ENCODE measurements at places on chromosomes 1 and 21.

DNA sequence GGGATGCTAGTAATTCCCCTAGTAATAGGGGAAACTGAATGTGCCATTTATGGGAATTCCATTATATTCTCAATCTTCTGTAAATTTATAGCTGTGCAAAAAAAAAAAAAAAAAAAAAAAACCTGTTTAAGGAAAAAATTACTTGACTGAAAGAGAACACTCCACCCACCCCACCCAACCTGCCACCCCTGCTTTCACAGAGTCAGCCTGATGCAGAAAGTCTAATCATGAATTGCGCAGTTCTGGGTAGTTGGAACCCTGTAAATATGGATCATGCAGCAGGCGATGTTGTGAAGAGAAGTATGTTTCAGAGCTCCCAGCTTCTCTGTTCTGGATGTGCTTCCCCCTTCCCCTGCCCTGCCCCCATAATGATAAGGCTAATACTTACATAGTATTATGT, 19.6 kb upstream of the LAMC2 start:
- DNase-seq, result no peak

DNA sequence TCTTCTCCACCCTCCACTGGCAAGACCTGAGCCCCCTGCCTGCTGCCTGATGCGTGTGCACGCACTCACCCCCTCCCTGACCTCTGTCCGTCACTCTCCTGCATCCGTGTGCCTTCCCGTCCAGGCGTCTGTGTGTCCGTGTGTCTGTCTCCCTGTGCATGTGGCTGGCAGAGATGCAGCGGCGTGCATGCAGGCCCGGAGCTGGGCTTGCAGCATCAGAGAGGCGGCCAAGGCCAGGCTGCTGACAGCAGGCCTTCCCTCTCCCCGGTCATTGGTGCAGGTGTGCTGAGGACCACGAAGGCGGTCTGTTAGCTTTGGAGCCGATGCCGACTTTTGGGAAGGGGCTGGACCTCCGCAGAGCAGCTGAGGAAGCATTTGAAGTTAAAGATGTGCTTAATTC, 22.8 kb upstream of the ARHGEF16 start:
- DNase-seq, result no peak

DNA sequence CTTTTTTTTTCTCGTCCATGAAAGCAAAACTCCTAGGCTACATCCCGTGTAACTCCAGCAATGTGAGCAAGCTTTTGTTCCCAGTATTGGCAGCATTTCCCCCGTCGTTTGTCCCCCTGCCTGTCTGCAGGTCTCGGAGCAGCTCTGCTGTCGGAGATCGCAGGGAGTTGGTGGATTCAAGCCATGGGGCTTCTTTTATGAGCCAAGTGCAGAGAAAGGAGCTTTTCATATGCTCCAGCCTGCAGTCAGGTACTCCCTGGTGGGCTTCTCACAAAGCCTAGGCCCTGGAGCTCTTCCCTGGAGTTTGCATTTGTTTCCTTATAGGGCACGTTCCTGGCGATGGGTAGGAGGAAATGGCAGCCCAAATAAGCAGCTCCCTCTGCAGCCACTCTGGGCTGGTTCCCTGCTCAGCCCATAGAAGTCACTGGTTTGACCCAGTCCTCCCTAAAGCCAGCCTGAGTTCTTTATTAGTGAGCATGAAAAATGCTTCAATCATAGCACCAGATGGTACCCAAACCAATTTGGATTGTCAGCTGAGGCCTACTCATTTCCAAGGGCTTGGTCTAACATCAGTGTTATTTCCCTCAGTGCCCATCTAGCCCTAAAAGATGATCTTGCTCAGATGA, 78.3 kb downstream of the NUF2 start:
- DNase-seq, result no peak

DNA sequence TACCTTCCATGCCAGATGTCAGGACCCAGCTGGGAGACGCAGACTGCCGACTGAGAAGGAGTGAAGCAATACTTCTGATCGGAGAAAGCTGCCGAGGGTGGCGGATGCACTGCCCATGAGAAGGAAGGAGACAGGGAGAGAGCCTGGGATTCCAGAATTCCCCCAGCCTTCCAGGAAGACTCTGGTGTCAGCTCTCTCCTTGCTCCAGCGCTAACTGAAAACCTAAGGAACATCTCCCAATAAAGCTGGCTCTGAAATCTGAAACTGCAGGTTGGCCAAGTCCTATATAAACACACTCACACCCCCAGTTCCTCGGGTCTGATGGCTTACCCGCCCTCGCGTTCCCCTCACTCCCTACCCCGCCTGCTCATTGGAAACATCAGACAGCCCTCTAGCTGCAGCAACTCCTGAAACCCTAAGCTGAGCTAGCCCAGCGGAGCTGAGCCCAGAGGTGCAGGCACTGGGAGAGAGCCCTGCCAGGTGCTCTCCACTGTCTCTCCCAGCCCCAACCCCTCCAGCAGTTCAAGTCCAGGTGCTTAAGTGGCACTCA, 52.3 kb downstream of the PLEKHA6 start:
- no peak for DNase-seq

DNA sequence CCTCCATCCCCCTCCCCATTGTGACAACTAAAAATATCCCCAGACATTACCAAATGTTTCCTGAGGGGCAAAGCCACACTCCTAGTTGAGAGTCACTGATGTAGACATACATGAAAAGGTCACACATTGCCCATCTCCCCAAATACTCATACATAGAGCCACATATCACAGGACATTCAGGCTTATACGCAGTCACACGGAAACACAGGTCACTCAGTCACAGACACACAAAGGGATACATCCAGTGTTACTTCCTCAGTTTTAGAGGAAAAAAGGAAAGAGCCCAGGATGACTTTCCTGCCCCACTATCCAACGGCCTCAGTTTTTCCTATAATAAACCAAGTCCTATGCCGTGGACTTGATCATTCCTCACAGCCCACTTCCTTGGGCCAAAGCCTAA, 1.9 kb downstream of the SLC39A1 start:
- DNase-seq, result no peak

Measured in hypothalamus (tissue), 51 donors.